T-cell (primary cell): ENCODE measurements at places on chromosomes 1 and 21. TPM values are rescaled to one million over a fixed set of nuclear protein-coding genes. Genes with fewer than 3 reads are reported as not detected.
A peak's percentile ranks its signal among the peaks of the same experiment; 100 is the strongest.

Gene A3GALT2
- total RNA-seq: not detected

Gene TMEM51
- total RNA-seq: not detected

Gene RAB3B
- total RNA-seq: 0.03 TPM

Gene HIVEP3
- 9.0 TPM for total RNA-seq

Gene FCER1G
- 2.5 TPM for total RNA-seq

Gene EXO1
- 0.41 TPM for total RNA-seq

Gene C8A
- total RNA-seq: not detected

DNA sequence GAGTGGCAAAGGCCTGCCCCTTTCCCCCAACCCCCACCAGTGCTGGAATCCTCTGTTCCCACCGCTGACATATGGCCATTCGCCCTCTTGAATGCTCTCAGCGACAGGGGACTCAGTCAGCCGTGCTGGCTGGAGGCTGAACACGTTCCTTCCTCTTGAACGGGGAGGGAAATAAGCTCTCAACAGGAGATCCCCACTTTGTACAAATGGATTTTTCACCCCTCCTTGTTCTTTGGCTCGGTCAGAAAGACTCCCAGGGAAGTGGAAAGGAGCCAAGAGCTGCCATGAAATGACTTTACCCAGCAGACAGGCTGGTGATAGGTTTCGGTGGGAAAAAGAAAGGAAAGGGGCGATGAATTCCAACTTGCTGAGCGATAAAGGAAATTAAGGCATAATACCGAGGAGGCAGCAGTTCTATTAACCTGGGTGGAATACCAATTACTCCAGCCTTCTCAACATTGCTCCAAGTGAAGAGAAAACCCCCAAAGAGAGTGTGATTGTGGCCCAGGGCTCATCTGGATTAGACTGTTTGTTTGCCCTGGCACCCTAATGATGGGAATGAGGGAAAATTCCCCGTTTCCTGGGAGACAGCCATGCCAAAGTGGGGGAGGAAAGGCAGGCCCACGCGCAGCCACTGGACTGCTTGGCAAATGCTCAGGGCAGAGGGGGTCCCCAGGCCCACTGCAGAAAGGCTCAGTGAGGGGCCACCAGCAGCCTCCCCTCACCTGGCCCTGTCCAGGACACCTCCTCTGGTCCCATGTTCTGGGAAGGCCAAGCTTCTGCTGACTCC lies 23.9 kb downstream of the LRP8 start:
- peaks cover 14% of the 10 kb centered on the region for H3K4me1 ChIP-seq
- DNase-seq: no peak
- no peaks in the 10 kb centered on the region for H3K27me3 ChIP-seq

DNA sequence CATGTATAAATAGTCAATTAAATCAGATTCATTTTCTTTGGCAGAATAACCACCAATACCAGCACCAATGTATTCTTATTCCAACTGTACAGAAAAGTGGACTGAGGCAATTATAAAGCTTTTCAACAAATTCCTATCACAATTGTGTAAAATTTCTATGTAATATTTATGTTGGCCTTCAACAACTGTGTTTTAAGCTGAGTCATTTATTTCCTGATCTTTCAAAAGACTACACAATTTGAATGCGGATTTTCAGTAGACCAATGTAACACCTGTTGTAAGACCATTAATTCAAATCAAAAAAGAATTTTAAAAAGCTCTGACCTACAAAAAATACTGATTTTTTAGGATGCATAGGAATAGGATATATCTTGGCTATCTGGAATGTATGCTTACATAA lies 25.5 kb downstream of the GPATCH2 start:
- DNase-seq: no peak
- no peak overlapping the region for H3K4me3 ChIP-seq
- no peak overlapping the region for H3K27ac ChIP-seq
- no peaks in the 10 kb centered on the region for H3K36me3 ChIP-seq

GRCh38 chr1:100184536-100184935 lies 6.5 kb upstream of the LRRC39 start:
- H3K27me3 ChIP-seq: no peaks in the 10 kb centered on the region
- H3K27ac ChIP-seq: no peak overlapping the region
- no peak overlapping the region for H3K4me3 ChIP-seq
- no peaks in the 10 kb centered on the region for H3K36me3 ChIP-seq

GRCh38 chr1:172515436-172515835 lies 17.5 kb upstream of the SUCO start:
- H3K27ac ChIP-seq: no peak overlapping the region
- no peaks in the 10 kb centered on the region for H3K36me3 ChIP-seq
- DNase-seq: no peak
- H3K27me3 ChIP-seq: no peaks in the 10 kb centered on the region
- no peak overlapping the region for H3K4me3 ChIP-seq

DNA sequence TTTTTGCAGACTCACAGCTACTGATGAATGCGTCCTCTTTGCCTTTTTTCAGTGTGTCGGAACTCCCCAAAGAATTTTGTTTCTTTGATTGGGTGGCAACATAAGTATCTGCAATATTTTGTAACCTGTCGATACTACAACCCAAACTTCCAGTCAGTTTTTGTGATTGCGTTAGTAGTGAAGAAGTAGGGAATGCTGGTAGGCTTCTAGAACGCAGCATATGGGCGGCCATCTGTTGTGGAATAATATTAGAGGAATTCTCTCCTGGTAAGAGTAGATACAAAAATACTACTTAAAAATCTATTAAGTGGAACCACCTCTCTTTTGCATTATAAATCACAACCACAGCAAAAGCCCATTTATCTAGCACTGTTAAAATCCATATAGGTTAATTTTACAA lies 107.4 kb downstream of the LYST start:
- H3K27ac ChIP-seq: no peak overlapping the region
- H3K36me3 ChIP-seq: peaks cover 59% of the 10 kb centered on the region
- no peak overlapping the region for H3K4me3 ChIP-seq

- H3K27ac ChIP-seq: no peak overlapping the region
- H3K36me3 ChIP-seq: no peaks in the 10 kb centered on the region
- H3K4me1 ChIP-seq: no peaks in the 10 kb centered on the region
- no peak for DNase-seq
- H3K27me3 ChIP-seq: no peaks in the 10 kb centered on the region
These were observed 12.8 kb downstream of the S100A7 start for GRCh38 chr1:153447498-153448170.

- H3K4me3 ChIP-seq: no peak overlapping the region
- H3K36me3 ChIP-seq: no peaks in the 10 kb centered on the region
- no peak for DNase-seq
- H3K4me1 ChIP-seq: no peaks in the 10 kb centered on the region
These were observed 44.6 kb downstream of the NFYC start for GRCh38 chr1:40736085-40736531.

DNA sequence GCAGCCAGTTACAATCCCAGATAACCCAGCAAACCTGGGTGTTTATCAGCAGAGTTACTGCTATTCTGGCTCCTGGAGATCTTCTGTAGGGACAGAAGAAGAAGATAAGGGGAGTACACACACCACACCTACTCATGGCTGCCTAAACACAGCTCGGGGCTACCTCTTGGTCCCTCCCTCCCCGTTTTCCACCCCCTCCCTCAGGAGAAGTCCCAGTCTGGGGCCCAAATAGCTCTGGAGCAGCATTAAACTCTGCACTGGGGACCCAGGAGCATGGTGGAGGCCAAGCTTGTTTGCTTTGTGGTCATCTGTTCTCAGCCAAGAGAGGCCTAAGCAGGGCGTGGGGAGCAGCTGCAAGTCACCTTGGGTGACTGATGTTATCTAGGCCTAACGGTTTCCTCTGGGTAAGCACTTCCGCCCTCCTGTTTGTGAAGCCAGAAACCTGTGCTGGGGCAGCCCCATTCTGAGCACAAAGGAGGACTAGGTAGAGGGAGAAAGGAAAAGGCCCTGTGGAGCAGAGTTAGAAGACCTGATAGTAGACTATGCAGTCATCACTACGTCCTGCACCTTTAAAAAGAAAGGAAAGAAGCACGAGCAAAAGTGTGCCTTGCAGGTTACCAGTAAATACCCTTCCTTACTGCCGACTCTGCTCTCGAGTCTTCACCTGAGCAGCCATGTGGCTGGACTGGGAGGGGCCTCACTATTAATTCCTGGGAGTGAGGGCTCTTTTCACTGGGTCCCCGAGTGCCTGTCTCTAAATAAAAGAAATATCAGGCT lies 2.0 kb upstream of the RCSD1 start:
- H3K36me3 ChIP-seq: no peaks in the 10 kb centered on the region
- H3K27me3 ChIP-seq: no peaks in the 10 kb centered on the region
- peak overlapping the region; percentile 5 for H3K4me3 ChIP-seq
- peak; percentile 63 for DNase-seq

GRCh38 chr1:3775490-3776230 lies 3.1 kb downstream of the SMIM1 start:
- H3K27me3 ChIP-seq: no peaks in the 10 kb centered on the region
- DNase-seq: peak; percentile 44
- H3K4me3 ChIP-seq: no peak overlapping the region

- no peaks in the 10 kb centered on the region for H3K27me3 ChIP-seq
- no peak for DNase-seq
- H3K4me1 ChIP-seq: no peaks in the 10 kb centered on the region
- H3K36me3 ChIP-seq: no peaks in the 10 kb centered on the region
These were observed 37.5 kb downstream of the ZNF281 start for GRCh38 chr1:200372095-200372884.

- no peak for DNase-seq
- H3K27ac ChIP-seq: no peak overlapping the region
- no peak overlapping the region for H3K4me3 ChIP-seq
- peaks cover 18% of the 10 kb centered on the region for H3K4me1 ChIP-seq
- H3K36me3 ChIP-seq: no peaks in the 10 kb centered on the region
These were observed 256.4 kb downstream of the HMCN1 start for GRCh38 chr1:185990565-185990964.

- H3K36me3 ChIP-seq: no peaks in the 10 kb centered on the region
- peaks cover 43% of the 10 kb centered on the region for H3K4me1 ChIP-seq
- H3K27ac ChIP-seq: peak overlapping the region; percentile 75
- no peaks in the 10 kb centered on the region for H3K27me3 ChIP-seq
- no peak for DNase-seq
These were observed 550 bp upstream of the SYT11 start for GRCh38 chr1:155858800-155859233.

- no peak overlapping the region for H3K27ac ChIP-seq
- no peak for DNase-seq
- no peaks in the 10 kb centered on the region for H3K27me3 ChIP-seq
- H3K4me1 ChIP-seq: no peaks in the 10 kb centered on the region
- no peak overlapping the region for H3K4me3 ChIP-seq
These were observed 130.1 kb downstream of the HMCN1 start for GRCh38 chr1:185864331-185864730.

GRCh38 chr1:186681121-186681520 lies 898 bp upstream of the PTGS2 start:
- no peaks in the 10 kb centered on the region for H3K27me3 ChIP-seq
- H3K4me3 ChIP-seq: peak overlapping the region; percentile 76
- no peaks in the 10 kb centered on the region for H3K36me3 ChIP-seq
- no peak for DNase-seq
- H3K27ac ChIP-seq: no peak overlapping the region
- H3K4me1 ChIP-seq: peaks cover 5% of the 10 kb centered on the region

DNA sequence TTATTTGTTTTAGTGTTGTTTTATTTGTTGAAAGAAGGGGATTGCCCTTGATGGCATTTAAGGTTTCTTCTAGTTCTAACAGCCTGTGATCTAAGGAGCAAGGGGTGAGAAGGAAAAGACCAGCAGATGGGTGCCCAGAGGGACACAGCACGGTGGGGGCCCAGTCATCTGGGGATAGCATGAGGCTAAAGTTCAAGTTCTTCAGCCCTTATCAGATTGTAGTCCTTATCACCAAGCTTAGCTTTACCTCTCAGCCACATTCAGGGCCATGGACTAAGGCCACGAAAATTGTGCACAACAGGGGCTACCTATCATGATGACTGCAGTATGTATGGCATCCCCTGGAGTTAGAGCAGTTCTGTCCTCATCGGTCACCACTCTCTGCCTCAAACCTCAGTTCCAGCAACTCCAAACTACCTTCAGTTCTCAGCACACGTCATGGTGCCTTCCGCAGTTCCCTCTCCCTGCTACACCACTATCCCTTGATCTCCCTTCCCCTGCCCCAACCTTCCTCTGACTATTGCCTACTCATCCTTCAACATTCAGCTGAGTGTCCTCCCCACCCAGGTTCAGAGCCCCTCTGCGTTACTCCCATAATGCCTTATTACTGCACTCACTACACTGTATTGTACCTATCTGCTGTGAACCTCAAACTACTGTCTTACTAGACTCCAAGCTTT lies 36.4 kb downstream of the ATF3 start:
- no peak overlapping the region for H3K4me3 ChIP-seq
- no peak for DNase-seq
- no peak overlapping the region for H3K27ac ChIP-seq
- H3K4me1 ChIP-seq: no peaks in the 10 kb centered on the region
- no peaks in the 10 kb centered on the region for H3K27me3 ChIP-seq
- H3K36me3 ChIP-seq: no peaks in the 10 kb centered on the region

DNA sequence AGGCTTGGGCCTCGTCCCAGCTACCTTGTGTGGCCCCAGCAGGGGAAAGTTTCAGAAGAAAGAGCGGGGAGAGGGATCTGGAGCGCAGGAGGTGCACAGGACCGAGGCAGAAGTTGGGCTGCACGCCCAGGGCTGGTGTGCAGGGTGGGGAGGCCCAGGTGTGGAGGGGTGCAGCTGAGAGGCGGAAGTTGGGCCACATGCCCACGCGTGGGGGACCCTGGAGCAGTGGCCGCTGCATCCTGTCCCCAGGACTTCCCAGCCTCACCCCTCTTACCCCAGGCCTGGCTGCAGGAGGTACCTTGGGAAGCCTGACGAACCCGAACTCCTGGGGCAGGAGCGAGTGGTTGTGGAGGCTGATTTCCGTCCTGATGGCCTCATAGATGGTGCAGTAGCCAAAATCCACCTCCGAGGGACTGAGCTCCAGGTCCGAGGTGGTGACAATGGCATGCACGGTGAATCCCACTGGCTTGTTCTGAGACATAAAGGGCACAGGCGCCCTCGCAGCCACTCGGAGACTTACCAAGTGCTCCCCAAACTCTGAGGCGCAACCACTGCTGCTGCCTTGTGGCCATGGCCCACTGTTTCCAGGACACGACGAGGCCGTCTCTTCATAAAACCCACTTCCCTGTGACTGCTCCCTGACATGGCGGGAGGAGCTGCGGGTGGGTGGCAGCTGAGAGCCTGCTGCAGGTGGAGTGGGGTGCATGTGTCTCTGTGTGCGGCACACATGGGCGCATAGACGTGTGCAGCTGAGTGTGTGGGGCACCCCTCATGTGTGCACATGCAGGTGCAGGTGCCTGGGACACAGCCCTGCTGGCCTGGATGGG lies 20.4 kb upstream of the TMEM52 start:
- no peak overlapping the region for H3K27ac ChIP-seq
- no peaks in the 10 kb centered on the region for H3K36me3 ChIP-seq
- peaks cover 9% of the 10 kb centered on the region for H3K4me1 ChIP-seq

DNA sequence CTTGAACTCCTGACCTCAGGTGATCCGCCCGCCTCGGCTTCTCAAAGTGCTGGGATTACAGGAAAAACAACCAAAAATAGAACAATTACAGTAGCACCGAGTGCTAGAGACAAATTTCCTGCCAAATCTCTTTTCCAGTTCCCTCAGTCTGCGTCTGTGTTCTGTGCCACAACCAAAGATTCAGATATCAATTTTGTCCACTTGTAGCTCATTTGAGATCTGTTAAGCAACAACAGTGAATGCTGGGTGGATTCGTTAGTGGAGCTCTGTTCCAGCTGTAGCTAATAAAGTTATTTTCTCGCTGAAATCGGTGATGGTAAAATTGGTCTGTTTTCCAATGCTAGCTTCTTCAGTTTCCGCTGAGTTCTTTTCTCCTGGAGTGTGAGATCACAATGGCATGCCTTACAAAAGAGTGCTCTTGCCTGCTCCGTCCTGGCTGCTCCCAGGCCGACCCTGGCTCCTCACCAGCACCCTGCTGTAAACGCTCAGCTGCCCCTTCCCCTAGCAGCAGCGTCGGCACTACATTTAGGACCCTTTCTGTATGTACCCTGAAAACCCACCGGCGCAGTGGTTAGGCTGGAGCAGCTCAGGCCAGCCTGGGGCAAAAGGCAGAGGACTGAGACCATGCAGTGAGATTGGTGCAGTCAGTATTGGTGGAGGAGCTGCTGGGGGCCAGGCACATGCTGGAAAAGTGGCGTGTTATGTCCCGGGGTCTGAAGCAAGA lies 395.4 kb downstream of the KIF26B start:
- H3K4me1 ChIP-seq: no peaks in the 10 kb centered on the region
- H3K27ac ChIP-seq: no peak overlapping the region
- no peaks in the 10 kb centered on the region for H3K27me3 ChIP-seq
